ENCODE measurements at places on chromosomes 3 and 15.

GRCh38 chr3:96833301-96833700, 18.9 kb downstream of the EPHA6 start:
- no peak for DNase-seq

DNA sequence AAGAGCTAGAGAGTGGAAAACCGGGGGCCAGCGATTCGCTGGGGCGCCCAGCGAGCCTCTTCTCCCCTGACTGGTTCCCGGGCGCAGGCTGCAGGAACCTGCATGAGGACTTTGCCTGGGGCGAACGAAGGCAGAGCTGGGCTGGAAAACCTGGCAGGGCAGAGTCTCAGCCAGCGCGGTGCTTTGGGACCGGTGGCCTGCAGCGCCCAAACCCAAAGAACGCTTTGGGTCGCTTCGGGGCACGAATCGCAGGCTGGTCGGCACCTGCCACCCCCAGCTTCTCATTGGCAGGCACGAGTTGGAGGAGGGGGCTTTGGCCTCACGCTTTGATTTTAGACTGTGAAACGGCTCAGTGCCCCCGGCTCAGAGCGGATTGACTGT, 3.0 kb downstream of the ONECUT1 start:
- DNase-seq = no peak

GRCh38 chr3:30518181-30518864, 88.1 kb upstream of the TGFBR2 start:
- no peak for DNase-seq

DNA sequence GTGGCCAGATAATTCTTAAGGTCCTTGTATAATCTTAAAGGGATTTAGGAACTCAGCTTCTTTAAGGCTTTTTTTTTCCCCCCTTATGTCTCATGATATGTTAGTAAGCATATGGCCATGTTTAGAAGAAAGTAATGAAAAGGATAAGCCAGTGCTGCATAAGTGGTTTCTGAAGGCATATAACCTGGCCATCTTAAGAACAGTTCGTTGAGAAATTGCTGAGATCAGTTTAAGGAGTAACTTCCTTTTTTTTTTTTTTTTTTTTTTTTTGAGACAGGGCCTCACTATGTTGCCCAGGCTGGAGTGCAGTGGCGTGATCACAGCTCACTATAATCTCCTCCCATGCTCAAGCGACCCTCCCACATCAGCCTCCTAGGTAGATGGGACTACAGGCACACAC, 51.7 kb downstream of the UBE2E2 start:
- DNase-seq = no peak

- DNase-seq = no peak
Observed at GRCh38 chr15:38547255-38547997, 17.2 kb downstream of the RASGRP1 start.

DNA sequence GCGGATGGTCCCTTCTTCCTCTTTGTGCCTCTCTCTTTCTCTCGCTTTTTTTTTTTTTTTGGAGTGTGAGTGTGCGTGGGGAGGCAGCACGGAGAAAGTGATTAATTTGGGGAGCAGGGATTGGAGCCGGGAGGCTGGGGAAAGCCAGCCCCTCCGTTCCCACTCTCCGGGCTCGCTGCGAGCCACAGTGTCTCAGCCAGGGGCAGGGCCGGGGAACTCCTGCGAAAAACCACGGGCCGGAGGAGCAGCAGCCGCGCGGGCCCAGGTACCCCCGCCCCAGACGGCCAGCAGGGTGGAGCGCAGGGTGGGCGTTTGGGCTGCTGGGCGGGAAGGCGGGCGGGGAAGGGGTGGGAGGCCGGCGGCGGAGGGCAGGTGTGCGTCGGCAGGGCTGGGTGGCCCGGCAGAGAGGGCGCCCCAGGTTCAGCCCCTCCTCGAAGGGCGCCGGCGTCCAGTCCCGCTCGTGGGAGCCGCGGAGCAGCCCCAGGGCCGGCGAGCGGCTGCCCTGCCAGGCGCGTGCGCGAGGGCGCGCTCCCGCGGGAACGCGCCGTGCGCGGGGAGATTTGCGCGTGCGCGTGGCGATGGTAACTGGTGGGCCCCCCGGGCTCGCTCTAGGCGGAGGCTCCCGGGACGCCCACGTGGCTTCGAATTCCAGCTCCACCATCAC, 1.4 kb downstream of the CHL1 start:
- peak; percentile 61 for DNase-seq

DNA sequence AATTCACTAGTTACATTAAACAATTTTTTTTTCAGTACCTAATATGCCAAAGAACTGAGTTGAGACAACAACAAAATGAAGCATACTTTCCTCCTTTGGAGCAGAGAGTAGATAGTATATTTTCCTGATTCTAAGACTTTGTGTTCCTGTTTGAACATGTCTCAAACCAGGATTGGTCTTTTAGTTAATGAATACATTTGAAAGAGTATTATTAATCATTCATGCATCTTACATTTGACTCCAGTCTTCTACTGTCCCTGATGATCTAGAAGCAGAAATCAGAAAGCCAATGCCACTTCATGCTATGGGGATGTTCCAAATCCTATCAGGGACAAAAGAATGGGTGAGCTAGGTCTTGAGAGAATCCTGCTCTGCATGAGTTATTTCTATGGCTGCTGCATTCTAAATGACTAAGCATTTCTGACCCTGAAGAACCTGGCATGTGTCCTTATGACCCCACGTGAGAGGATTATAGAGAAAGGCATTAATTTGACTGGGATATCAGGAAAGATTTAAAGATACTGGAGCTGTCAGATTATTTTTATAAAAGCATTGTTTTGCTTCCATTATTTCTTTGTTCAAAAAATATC, 32.9 kb upstream of the MBNL1 start:
- DNase-seq = no peak

DNA sequence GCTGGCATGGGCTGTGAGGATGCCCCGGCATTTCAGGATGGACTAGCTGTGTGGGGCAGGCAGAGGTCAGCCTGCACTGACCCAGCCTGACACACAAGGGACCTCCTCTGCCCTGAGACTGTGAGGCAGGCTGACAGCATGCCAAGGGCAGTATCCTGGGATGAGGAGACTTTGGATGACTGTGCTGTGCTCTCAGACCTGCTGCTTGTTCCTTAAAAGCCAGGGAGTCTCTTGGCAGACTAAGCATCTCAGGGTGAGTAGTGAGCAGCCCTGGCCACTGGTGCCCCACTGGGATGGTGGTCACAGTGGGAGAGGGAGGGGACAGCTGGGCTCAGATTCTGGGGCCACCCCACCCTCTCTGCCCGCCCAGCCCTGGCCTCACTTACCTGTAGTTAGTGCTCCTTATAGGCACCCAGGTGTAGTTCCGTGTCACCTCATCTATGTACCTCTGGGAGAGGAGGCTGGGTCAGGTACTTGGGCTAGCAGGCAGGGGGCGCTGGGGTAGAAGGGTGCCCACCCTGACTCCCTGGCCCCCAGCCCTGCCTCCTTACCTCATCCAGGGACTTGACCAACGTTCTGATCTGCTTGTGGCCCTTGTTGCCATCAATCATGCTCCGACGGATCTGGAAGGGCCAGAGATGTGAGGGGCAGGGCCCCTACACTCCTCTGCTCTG, 16.1 kb upstream of the TMEM115 start:
- DNase-seq = no peak

GRCh38 chr3:50411229-50411628, 51.9 kb upstream of the TMEM115 start:
- DNase-seq = no peak

DNA sequence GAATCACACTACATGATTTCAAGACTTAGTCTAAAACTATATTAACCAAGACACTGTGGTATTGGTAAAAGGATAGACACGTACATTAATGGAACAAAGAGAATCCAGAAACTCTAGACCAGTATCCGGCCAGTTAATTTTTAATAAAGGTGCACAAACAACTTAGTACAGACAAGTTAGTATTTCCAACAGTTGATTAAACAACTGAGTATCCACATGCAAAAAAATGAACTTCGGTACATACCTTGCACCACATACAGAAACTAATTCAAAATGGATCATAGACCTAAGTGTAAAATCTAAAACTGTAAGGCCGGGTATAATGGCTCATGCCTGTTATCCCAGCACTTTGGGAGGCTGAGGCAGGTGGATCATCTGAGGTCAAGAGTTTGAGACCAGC, 46.6 kb upstream of the DUSP7 start:
- DNase-seq = no peak

- DNase-seq = no peak
Observed at GRCh38 chr15:77546050-77546501, 86.6 kb downstream of the LINGO1 start.

GRCh38 chr3:22373182-22373581, 622.2 kb upstream of the ZNF385D start:
- DNase-seq = no peak

- DNase-seq = peak; percentile 39
Observed at GRCh38 chr3:97658668-97659285, 105.8 kb upstream of the ARL6 start.

GRCh38 chr3:61892891-61893290, 331.5 kb downstream of the PTPRG start:
- DNase-seq = no peak

DNA sequence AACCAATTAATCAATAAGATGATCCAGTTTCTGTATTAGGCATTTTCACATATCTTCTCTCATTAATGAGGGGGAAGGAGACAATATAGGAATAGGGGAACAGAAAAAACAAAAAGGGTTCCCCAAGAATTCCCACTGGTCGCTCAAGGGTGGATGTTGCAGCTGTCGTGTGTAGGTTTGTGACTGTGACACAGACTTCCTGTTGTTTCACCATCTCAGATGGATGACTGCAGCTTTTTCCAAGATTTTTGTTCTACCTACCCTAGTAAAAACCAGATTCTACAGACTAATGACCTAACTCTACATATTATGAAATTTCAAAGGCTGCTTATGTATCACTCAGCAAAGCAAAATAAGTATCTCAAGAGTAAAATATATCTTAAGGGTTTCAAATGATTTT, 73.7 kb upstream of the MB21D2 start:
- no peak for DNase-seq
